ENCODE measurements at places on chromosomes 7 and 10.
A peak's percentile ranks its signal among the peaks of the same experiment; 100 is the strongest.

GRCh38 chr7:84042110-84042539 is 152.5 kb downstream of the SEMA3A start:
- DNase-seq, result no peak

GRCh38 chr7:148262721-148263229 is 327.8 kb upstream of the C7orf33 start:
- DNase-seq, result peak; percentile 50

GRCh38 chr10:38093816-38094157 is 350 bp upstream of the ZNF37A start:
- no peak for DNase-seq

DNA sequence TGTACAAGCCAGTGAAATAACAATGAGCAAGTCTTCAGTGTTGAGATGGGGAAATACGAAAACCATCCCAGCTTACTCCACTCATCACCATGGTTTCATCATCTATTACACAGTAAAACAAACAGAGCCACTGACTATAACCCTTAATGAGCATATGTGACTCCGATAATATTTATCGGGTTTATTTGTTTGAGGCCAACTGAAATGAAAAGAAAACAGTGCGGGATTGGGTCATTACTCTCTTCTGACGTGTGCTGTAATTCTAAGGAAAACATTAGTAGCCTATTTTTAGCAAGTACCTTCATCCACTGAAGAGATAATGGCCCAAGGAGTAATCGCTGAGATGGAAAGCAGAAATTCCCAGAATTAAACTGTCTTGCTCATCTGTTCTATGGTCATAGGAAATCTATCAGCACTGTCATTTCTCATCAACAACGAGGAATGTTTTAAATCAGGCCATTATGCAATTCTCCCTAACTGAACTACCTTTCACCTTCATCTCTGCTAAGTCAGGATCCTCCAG is 716.5 kb downstream of the INHBA start:
- no peak for DNase-seq

DNA sequence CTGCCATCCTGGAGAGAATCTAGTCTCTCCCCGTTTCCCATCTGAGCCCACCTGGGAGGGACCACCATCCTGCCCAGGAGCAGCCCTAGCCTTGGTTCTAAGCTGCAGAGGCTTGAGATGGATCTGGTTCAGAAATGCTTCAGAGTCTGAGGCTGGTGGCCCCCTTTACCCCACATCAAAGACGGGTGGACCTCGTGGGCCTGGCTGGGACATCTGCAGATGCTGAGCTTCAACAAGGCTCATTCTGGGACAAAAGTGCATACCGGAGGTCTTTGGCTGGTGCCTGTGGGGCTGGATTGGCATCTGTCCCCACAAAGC is 4.9 kb upstream of the IRF5 start:
- DNase-seq, result no peak

DNA sequence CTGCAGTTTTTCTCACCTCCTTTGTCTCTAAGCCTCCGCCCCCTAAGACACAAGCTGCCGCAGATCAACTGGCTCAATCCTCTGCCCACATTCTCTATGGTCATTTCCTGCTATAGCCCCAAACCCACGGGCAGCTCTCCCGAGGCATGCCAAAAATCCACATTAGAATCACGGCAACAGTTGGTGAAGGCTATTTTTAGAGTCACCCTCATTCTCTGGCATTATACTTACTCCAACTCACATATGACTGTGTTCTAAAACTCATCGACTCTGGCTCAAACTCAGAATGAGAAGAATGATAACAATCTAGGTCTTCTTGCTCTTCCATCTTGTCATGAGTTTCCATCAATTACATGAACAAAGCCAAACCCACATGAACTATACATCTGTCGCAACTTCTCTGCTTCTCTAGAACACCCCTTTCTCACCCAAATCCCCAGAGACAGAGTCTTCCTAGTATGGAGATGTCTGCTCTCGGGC is 10.9 kb upstream of the KIAA1549 start:
- no peak for DNase-seq

GRCh38 chr7:28360739-28361138 is 51.6 kb upstream of the CREB5 start:
- DNase-seq, result no peak

GRCh38 chr7:150852371-150852905 is at the start of gene AOC1:
Gene AOC1, plus strand, starts transcription at chr7:150852517. Its CDS starts 3,954 bp downstream, at chr7:150856471.
- DNase-seq, result no peak

- DNase-seq, result no peak
These were observed 31.9 kb downstream of the UNCX start for GRCh38 chr7:1264345-1265280.

GRCh38 chr7:148699782-148700629 is 1.3 kb downstream of the CUL1 start:
- DNase-seq, result no peak

DNA sequence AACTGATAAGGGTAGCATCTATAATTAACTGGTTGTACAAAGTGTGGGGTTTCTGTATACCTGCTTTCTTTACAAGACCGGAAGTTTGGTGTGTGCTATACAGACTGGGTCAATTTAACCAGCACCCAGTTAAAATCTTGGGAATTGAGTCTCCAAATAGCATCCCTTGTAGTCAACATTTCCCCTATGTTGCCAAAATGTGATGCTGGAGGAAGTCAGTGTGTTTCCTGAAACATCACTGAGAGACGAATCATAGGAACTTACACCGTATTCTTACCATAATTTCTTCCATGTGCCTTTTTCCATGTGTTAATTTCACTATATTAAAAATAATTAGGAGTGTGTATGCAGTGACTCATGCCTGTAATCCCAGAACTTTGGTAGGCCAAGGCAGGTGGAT is 1.7 kb downstream of the AKR1C4 start:
- no peak for DNase-seq

GRCh38 chr7:94394109-94394436 is 622 bp upstream of the COL1A2 start:
- DNase-seq, result no peak

DNA sequence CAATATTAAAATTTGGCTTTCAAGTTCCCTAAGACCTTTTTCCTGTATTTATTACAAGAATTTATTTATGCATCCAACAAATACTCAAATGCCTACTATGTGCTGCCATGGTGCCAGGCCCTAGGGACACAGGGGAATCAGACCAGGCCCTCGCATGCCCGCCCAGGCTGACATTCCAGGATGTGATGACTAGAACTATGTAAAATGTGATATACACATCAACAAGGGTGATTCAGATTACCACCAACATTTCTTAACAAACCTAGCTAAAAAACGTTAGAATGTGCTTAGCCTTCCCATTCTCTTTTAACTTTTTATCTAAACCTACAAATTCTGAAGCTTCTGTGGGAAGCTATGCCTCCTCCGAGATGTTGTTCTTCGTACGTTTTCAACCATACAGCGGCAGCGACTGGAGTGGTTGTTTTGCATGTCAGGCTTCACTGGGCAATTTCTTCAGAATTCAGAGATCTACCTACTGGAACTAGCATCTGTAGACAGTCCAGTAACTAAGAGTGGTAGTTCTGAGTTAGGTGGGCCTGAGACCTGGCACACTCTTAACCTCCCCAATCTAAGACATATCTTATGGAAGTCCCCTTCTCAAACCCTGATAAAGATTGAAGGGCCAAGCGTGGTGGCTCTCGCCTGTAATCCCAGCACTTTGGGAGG is 22.1 kb downstream of the GNA12 start:
- no peak for DNase-seq

DNA sequence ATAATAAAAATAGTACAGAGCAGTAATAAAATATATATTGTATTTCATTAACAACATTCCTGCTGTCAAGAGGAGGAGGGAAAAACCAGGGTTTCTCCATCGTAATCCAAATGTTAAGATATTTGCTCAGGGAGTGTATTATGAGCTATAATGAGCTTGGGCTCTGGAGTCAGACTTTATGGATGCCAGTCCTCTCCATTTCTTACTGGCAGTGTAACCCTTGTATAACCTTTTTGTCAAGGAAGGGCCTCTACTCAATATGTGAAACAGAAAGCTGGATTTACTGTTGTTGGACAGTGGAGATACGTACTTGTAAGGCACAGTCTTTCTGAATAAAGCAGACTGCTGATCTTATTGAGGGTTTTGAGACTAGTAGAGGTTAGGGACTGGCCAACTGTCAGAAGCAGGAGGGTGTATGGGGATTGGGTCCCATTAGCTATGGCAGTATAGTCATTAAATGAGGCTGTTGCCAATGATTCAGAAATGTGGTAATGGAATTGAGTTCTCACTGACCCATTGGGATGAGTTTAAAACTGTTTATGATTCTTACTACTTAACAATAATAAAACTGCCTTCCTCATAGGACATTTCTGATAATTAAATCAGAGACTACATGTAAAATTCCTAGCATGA is 56.5 kb downstream of the ZNF277 start:
- DNase-seq, result no peak

DNA sequence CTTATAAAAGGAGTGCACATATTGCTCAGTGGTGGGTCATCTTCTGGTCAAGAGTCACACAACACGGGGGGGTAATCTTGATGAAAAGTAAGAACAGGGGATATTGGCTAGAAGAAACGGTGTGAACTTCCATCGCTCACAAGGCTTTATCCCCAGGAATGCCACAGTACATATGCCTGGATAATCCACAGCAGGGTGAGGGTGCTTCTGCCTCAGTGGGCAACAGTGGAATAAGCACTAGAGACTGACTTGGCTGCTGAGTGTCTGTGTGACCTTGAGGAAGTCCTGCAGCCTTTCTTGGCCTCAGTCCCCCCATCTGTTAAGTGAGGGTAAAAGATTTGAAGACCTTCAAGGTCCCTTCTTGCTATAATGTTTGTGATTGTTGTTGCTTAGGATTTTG is 44.9 kb upstream of the SHH start:
- DNase-seq, result no peak

DNA sequence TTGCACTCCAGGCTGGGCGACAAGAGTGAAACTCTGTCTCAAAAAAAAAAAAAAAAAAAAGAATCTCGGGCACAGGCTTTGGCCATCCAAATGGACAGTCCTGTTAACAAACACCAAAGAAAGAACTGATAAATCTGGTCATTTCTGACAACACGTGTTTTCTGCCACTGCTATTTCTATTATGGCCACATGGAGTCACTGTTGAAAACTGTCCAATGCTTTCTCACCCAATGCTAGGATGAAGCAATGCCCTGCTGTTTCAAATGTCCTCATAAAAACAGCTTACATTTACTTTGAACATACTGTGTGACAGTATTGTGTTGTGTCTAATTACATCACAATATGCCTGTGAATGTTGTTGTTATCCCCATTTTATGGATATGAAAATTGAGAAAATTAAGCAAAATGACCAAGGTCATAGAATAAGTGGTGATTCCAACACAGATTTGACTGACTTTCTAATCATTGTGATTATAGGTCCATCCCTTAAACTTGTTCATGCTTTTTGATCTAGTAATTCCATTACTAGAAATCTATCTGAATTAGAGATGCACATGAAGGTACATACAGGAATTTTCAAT is 19.9 kb upstream of the MAP3K8 start:
- DNase-seq, result no peak

GRCh38 chr10:49830016-49830415 is 67.9 kb upstream of the OGDHL start:
- DNase-seq, result no peak

- DNase-seq, result no peak
These were observed 30.3 kb downstream of the OAT start for GRCh38 chr10:124388476-124388822.

- DNase-seq, result no peak
These were observed 216.3 kb downstream of the CHRM2 start for GRCh38 chr7:137084607-137085380.

DNA sequence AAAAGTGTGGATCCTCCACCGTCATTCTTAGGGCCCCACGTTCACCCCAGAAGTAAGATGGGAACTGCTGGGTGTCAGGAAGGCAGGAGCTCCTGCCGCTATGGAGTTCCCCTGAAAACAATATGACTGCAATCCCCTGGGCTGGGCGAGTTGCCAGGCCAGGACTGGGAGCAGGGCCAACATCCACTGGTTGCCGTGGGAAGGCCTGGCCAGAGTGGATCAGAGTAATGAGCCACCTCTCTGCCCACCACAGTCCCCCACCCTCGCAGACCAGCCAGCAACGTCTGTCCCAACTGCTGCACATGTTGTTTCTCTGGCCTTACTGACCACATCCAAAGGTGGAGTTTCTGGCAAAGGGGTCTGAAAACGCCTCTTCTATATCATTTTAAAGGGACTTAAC is 86.6 kb downstream of the STRA8 start:
- DNase-seq, result no peak

GRCh38 chr7:23242321-23242720 is 4.3 kb upstream of the GPNMB start:
- DNase-seq, result no peak

- no peak for DNase-seq
These were observed 8.4 kb upstream of the LYZL2 start for GRCh38 chr10:30637881-30638467.

GRCh38 chr10:6038071-6038631 is 24.0 kb downstream of the IL2RA start:
- no peak for DNase-seq

- DNase-seq, result no peak
These were observed 198.7 kb upstream of the VSTM2A start for GRCh38 chr7:54343511-54343910.

DNA sequence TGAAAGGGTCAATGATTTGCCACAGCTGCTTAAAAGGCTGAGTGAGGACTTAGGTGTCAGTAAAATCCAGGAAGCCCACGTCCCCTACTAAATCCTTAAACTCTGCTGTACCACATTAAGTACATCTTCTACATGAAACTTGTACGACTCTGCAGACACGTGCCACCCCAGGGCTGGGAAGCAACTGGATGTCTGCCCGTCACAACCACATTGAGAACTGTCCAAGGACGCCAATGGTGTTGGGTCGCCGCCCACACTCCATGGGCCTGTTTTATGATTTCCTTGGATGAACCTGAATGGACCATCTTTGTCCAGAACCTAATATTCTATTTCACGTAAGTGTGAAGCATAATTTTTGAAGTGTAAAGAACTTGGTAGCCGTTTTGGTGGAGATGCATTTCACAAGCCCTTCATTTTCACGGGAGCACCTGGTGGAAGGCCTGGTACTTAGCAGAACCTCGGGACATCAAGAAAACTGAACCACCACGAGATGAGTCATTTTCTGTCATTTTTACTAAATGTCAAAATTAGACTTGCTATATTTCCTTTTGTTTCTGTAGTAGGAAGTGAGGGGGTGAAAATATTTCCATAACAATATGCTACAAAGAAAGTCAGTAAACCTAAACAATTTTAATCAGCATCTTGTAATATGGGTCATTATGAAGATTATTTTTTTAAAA is 134.9 kb downstream of the SFMBT2 start:
- no peak for DNase-seq

- DNase-seq, result no peak
These were observed 29.3 kb upstream of the TTYH3 start for GRCh38 chr7:2602406-2603043.
